CD4-positive, alpha-beta T cell (primary cell): ENCODE measurements at places on chromosomes 6 and 20.
A peak's percentile ranks its signal among the peaks of the same experiment; 100 is the strongest.

DNA sequence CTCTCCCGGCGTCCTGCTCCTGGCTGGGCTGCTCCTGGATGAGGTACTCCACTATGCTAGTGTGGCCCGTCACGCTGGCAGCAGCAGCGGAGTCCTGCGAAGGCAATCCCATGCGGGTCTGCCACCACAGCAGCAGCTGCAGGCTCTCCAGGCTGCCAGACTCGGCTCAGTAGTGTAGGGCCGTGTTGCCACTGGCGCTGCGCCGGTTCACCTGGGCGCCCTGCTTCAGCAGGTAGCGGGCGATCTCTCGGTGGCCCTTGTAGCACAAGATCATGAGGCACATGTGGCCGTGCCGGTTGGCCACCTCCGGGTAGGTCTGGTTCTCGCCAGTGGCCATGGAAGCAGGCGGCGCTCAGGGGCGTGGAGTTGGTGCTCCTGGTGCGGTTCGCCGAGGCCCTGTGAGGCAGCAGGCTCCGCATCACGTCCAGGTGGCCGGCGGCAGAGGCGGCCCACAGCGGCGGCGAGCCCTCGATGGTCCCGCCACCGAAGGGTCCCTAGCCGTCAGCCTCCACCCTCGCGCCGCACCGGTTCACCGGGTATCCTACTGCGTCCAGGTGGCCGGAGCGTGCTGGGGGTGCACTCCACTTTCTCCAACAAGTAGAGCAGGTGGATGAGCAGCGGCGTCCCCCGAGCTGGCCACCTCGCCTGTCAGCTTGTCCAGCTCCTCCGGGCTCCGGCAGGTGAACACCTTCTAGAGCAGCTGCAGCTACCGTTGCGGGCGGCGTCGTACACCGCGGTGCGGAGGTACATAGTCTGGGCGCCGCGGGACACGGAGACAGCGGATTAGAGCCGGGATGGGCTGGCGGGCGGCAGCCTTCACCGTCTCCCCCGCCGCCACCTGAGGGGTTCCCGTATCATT lies 19.8 kb downstream of the RFPL4B start:
- no peak for DNase-seq

GRCh38 chr6:1230689-1231605 lies 81.0 kb upstream of the FOXQ1 start:
- no peak for DNase-seq

- DNase-seq, result peak; percentile 60
Observed at GRCh38 chr20:32189691-32190615, 17.6 kb downstream of the PLAGL2 start.

GRCh38 chr6:83976037-83976755 lies 57.4 kb upstream of the MRAP2 start:
- DNase-seq, result no peak
